SK-N-SH (cell line): ENCODE measurements at places on chromosomes 4 and X. TPM values are rescaled to one million over a fixed set of nuclear protein-coding genes. Genes with fewer than 3 reads are reported as not detected.

Gene GAK
- 35.9 and 36.1 TPM in 2 replicates for polyA plus RNA-seq

Gene AREG
- polyA plus RNA-seq = not detected in 2 replicates

Gene RIBC1
- polyA plus RNA-seq = 0.33 and 0.45 TPM in 2 replicates

Gene RGN
- polyA plus RNA-seq = 0.05 and 0.06 TPM in 2 replicates

Gene GAGE12E
- polyA plus RNA-seq = not detected in 2 replicates

Gene PCDH11X
- polyA plus RNA-seq = not detected in 2 replicates

Gene CT45A3
- not detected in 2 replicates for polyA plus RNA-seq

Gene SHROOM2
- polyA plus RNA-seq = not detected in 2 replicates

Gene SLC6A14
- not detected in 2 replicates for polyA plus RNA-seq

Gene ITIH6
- not detected in 2 replicates for polyA plus RNA-seq

GRCh38 chr4:110823251-110823650 is 200.4 kb upstream of the PITX2 start:
- no peaks in the 10 kb centered on the region for H3K4me1 ChIP-seq
- H3K27me3 ChIP-seq = peaks cover 7% of the 10 kb centered on the region
- no peak overlapping the region for H3K4me3 ChIP-seq
- DNase-seq = no peak

GRCh38 chr4:111676533-111676932 is 468.7 kb upstream of the FAM241A start:
- H3K4me1 ChIP-seq = no peaks in the 10 kb centered on the region
- no peak overlapping the region for H3K27ac ChIP-seq
- no peak overlapping the region for H3K4me3 ChIP-seq
- DNase-seq = no peak
- no peaks in the 10 kb centered on the region for H3K36me3 ChIP-seq
- no peaks in the 10 kb centered on the region; the same call in 1 of the 2 replicates for H3K27me3 ChIP-seq

GRCh38 chrX:47239199-47239598 is 6.4 kb downstream of the USP11 start:
- no peak overlapping the region for H3K4me3 ChIP-seq
- H3K27ac ChIP-seq = no peak overlapping the region
- no peaks in the 10 kb centered on the region for H3K27me3 ChIP-seq
- peaks cover 2% of the 10 kb centered on the region for H3K4me1 ChIP-seq

GRCh38 chrX:23749576-23749975 is 6.5 kb upstream of the ACOT9 start:
- no peaks in the 10 kb centered on the region for H3K36me3 ChIP-seq
- no peak overlapping the region for H3K4me3 ChIP-seq
- H3K27ac ChIP-seq = no peak overlapping the region
- H3K4me1 ChIP-seq = no peaks in the 10 kb centered on the region

GRCh38 chr4:132123870-132124623 is 1025.0 kb upstream of the PCDH10 start:
- H3K4me3 ChIP-seq = no peak overlapping the region
- no peak for DNase-seq
- no peaks in the 10 kb centered on the region for H3K36me3 ChIP-seq
- no peaks in the 10 kb centered on the region for H3K4me1 ChIP-seq
- H3K27me3 ChIP-seq = no peaks in the 10 kb centered on the region

- H3K4me1 ChIP-seq = no peaks in the 10 kb centered on the region
These were observed 41.2 kb downstream of the LAS1L start for GRCh38 chrX:65493431-65493830.

- H3K36me3 ChIP-seq = no peaks in the 10 kb centered on the region
- no peak overlapping the region for H3K4me3 ChIP-seq
- H3K27me3 ChIP-seq = no peaks in the 10 kb centered on the region
These were observed 19.8 kb upstream of the PHKA2 start for GRCh38 chrX:19003756-19004155.

DNA sequence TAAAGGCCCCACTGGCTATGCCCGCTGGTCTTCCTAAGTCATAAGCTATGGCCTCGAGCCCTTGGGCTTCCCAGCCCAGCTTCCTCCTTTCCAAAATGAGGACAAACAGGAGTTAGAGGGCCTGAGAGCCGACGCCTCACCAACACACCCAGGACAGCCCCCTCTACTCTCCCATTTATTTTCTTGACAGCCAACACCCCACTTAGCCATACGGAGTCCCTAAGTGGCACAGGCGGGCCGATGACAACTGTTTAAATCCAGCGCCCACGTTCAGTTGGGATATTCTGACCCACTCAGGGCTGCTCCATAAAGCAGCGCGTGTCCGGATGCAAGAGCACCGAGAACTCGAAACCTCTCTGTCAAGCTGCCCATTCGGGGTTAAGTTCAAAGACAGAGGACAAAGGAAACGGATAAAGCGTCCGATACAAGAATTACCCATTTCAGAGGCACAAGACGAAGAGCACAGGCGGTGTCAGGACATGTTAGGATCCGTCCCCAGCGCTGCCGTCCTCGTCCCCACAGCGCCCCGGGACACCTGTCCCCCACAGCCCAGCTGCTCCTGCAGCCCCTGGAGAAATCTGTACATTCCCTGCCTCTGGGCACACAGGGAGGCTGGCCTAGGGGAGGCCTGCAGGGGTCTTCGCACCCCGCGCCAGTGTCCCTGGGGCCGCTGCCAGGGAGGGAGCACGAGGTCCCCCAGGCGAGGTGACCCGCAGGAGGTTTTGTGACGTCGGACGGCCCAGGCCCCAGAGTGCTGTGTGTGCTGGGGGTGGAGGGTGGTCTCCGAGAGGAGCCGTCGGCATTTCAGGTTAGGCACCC is 1.2 kb downstream of the PRKX start:
- H3K27ac ChIP-seq = no peak overlapping the region; the same call in 1 of the 2 replicates
- peaks cover 15% of the 10 kb centered on the region; the same call in 1 of the 2 replicates for H3K27me3 ChIP-seq
- peak overlapping the region; percentile 65 for H3K4me3 ChIP-seq

- no peaks in the 10 kb centered on the region for H3K27me3 ChIP-seq
These were observed 795.3 kb upstream of the AADAT start for GRCh38 chr4:170884969-170885570.

- no peaks in the 10 kb centered on the region for H3K36me3 ChIP-seq
- H3K27ac ChIP-seq = no peak overlapping the region
- no peaks in the 10 kb centered on the region for H3K27me3 ChIP-seq
- DNase-seq = no peak
- no peak overlapping the region for H3K4me3 ChIP-seq
These were observed 20.3 kb downstream of the CFAP99 start for GRCh38 chr4:2438822-2439718.

DNA sequence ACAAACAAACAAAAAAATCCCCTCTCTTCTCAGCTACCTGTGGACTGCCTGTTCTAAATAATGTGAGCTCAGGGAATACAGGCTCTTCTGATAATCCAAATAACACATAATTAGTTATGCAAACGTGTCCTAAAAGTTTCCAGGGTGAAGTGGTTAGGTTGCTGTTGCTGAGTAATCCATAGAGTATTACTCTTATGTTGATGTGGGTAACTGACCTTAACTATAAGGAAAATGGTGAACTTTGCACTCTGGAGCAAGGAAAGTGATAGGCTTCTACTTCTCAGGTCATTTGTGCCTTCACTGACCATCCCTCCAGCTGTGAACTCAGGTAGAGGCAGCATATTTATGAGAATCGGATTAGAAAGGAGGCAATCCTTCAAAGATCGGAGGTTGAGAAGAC is 19.9 kb downstream of the MSN start:
- no peak overlapping the region for H3K4me3 ChIP-seq
- H3K27me3 ChIP-seq = no peaks in the 10 kb centered on the region
- peaks cover 3% of the 10 kb centered on the region; the same call in 1 of the 2 replicates for H3K4me1 ChIP-seq
- DNase-seq = no peak

GRCh38 chrX:8183346-8183745 is 12.3 kb upstream of the VCX2 start:
- DNase-seq = no peak
- no peaks in the 10 kb centered on the region for H3K36me3 ChIP-seq
- no peaks in the 10 kb centered on the region for H3K4me1 ChIP-seq
- no peaks in the 10 kb centered on the region for H3K27me3 ChIP-seq

GRCh38 chr4:147678796-147679549 is 5.0 kb downstream of the PRMT9 start:
- no peaks in the 10 kb centered on the region for H3K27me3 ChIP-seq
- no peak overlapping the region for H3K4me3 ChIP-seq
- H3K27ac ChIP-seq = no peak overlapping the region
- H3K4me1 ChIP-seq = peaks cover 5% of the 10 kb centered on the region; the same call in 1 of the 2 replicates

DNA sequence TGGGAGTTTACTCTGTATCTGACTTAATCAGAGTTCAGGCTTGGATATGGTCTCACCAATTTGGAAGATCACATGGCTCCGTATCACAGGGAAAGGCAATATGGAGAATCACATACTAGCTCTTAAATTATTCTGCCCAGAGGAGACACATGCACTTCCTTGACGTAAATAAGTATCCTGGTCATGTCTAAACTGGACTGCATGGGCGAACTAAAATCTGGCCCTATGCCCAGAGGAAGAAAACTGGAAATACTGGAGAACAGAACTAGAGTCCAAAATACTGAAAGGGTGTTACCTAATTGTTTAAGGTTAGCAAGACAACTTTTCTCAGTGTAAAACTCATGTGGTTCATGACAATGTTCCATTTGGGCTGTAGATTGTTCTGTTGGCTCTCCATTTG is 832.3 kb downstream of the RAB28 start:
- DNase-seq = no peak
- no peak overlapping the region for H3K27ac ChIP-seq
- H3K4me1 ChIP-seq = no peaks in the 10 kb centered on the region
- H3K36me3 ChIP-seq = no peaks in the 10 kb centered on the region
- no peaks in the 10 kb centered on the region for H3K27me3 ChIP-seq

DNA sequence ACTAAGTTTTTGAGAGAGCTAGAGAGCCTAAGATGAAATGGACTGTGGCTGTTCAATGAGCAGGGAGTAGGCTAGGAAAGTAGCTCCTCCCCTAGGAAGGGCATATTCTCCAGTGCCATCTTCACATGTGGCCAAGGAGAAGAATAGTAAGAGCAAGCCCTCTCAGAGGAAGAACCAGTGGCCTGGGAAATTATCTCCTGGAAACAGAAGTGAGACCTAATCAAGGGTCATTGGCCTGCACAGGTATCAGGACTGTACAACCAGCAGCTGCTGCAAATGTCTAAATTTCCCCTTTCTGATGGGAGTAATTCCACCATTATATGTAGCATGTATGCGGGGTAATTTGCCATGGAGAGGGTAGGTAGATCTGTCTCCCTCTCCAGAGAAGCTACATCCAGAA is 334.8 kb upstream of the RASGEF1B start:
- no peak overlapping the region for H3K27ac ChIP-seq
- DNase-seq = no peak
- no peaks in the 10 kb centered on the region for H3K36me3 ChIP-seq
- no peaks in the 10 kb centered on the region for H3K4me1 ChIP-seq
- no peak overlapping the region for H3K4me3 ChIP-seq

- no peak overlapping the region for H3K27ac ChIP-seq
- H3K4me1 ChIP-seq = no peaks in the 10 kb centered on the region
- H3K27me3 ChIP-seq = no peaks in the 10 kb centered on the region
- H3K4me3 ChIP-seq = peak overlapping the region; percentile 52
These were observed 25.9 kb upstream of the FGFR3 start for GRCh38 chr4:1767061-1767769.

- no peak overlapping the region for H3K27ac ChIP-seq
- no peaks in the 10 kb centered on the region for H3K36me3 ChIP-seq
- no peaks in the 10 kb centered on the region for H3K4me1 ChIP-seq
- no peak for DNase-seq
- no peaks in the 10 kb centered on the region for H3K27me3 ChIP-seq
These were observed 250.8 kb downstream of the SLC39A8 start for GRCh38 chr4:102094481-102094880.

GRCh38 chr4:15234116-15234855 is 193.5 kb upstream of the C1QTNF7 start:
- no peak for DNase-seq
- H3K27me3 ChIP-seq = no peaks in the 10 kb centered on the region
- H3K36me3 ChIP-seq = no peaks in the 10 kb centered on the region
- no peak overlapping the region for H3K4me3 ChIP-seq

GRCh38 chr4:27368781-27369180 is 508.1 kb downstream of the STIM2 start:
- H3K27ac ChIP-seq = no peak overlapping the region
- no peaks in the 10 kb centered on the region for H3K4me1 ChIP-seq
- no peaks in the 10 kb centered on the region for H3K27me3 ChIP-seq
- no peak overlapping the region for H3K4me3 ChIP-seq
- no peak for DNase-seq

GRCh38 chr4:185142564-185142911 is 528 bp upstream of the SLC25A4 start:
- no peaks in the 10 kb centered on the region for H3K27me3 ChIP-seq
- H3K27ac ChIP-seq = peak overlapping the region; percentile 83
- H3K36me3 ChIP-seq = peaks cover 18% of the 10 kb centered on the region
- no peaks in the 10 kb centered on the region for H3K4me1 ChIP-seq

GRCh38 chr4:45033676-45034419 is 307.5 kb upstream of the GNPDA2 start:
- H3K4me3 ChIP-seq = no peak overlapping the region
- peaks cover 3% of the 10 kb centered on the region; the same call in 1 of the 2 replicates for H3K4me1 ChIP-seq
- no peaks in the 10 kb centered on the region for H3K36me3 ChIP-seq
- no peaks in the 10 kb centered on the region for H3K27me3 ChIP-seq

DNA sequence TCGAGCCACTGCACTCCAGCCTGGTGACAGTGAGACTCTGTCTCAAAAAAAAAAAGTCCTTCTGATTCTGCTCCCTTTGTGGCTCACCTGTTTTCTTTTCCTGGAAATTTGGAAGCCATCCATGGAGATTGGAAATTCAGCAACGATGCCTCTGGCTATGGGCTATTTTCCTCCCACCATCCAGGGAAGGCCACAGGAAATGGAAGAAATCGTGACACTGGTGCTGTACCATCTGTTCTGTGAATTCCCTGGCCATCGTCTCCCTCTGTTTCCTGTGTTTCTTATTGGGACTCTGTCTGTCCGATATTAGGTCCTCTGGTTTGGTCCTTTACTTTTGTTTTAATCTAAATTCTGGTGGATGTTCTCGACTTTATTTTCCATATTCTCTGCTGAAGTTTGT is 29.4 kb upstream of the ADRA2C start:
- no peaks in the 10 kb centered on the region for H3K4me1 ChIP-seq
- H3K4me3 ChIP-seq = no peak overlapping the region
- no peaks in the 10 kb centered on the region for H3K27me3 ChIP-seq
- no peaks in the 10 kb centered on the region for H3K36me3 ChIP-seq
- no peak overlapping the region for H3K27ac ChIP-seq
